ENCODE measurements at places on chromosomes 1 and 21.

DNA sequence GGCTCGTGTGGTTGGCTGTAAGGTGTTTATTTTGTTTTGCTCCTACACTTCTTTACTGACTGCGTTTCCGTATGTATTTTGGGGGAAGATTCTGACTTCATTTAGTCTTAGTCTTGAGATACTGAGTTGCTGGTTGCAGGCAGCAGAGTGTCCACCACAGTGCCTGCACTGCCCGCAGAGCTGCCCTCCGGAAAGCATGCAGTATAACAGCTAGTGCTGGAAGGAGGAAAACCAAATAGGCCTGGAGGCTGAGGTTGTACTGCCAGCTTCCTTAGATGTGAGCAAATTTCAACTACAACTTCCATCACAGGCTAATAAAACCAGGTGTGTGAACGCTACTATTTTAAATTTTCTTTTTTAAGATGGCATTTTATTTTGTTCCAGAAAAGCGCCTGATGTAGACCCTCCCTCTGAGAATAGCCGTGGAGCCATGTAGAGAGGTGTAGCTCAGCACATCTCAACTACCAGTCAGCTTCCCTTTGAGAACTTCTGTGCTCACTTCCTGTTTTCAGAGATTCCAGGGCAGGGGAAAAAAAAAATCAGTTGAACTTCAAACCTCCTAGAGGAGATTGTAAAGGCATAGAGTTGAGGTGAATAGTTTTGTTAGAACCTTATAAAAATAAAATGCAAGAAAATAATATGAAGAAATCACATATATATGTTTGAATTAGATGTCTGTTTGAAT is 17.6 kb downstream of the LMO4 start:
- no peaks in the 10 kb centered on the region for H3K4me1 ChIP-seq
- DNase-seq, result no peak
- peak overlapping the region; percentile 8 for H3K27ac ChIP-seq
- H3K27me3 ChIP-seq, result no peaks in the 10 kb centered on the region
- no peak overlapping the region for H3K4me3 ChIP-seq
- peaks cover 7% of the 10 kb centered on the region for H3K36me3 ChIP-seq

- no peaks in the 10 kb centered on the region for H3K4me1 ChIP-seq
- H3K4me3 ChIP-seq, result no peak overlapping the region
- DNase-seq, result no peak
Observed at GRCh38 chr1:92399076-92399475, 87.6 kb downstream of the GFI1 start.

DNA sequence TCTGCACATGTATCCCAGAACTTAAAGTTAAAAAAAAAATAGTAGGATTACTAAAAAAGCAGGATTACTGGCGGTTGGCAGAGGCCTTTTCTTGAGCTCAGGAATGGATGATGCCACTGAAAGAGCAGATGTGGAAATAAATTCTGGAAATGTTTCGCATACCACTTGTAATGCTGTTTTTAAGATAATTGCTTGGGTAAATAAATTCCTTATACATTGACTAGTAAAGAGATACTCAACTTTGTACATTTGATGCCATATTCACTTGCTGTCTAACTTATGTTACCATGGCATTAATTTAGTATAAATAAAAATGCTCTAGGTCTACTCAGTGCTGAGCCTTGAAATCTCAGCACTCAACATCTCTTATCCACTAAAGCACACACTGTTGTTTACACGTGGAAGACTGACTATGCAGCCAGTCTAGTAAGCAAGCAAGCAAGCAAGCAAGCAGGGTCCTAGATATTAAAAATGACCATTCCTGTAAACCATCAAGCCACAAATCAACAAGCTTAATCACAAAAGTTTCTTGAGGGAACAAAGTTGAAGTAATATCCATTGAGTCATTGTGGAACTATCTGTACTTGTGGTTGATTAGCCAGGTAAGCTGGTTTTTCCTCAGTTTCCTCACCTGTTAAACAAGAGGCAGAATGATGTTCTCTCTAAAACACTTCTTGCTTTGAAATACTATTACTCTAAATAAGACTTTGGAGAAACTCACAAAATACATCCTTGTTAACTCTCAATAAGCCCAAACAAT is 1.7 kb upstream of the RASAL2 start:
- no peaks in the 10 kb centered on the region for H3K36me3 ChIP-seq
- peaks cover 7% of the 10 kb centered on the region for H3K4me1 ChIP-seq
- no peak for DNase-seq
- H3K4me3 ChIP-seq, result peak overlapping the region; percentile 88

DNA sequence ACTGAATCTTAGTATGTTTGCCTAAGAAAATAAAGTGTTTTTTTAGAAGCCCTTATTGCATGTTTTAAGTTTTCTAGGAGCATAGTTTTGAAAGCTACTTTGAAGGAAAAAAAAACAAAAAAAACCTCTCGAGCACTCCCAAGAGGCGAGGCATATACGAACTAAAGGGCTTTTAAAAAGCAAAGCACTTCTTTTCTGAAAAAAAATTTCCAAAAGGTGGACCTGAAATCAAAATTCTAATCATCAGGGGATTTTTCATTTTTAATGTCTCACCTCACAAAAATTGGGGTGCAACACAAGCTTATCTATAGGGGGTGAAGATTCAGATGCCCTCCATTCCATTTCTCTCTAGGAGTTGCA is 594 bp downstream of the GLMN start:
- H3K36me3 ChIP-seq, result no peaks in the 10 kb centered on the region
- peak overlapping the region; percentile 98 for H3K27ac ChIP-seq
- H3K4me3 ChIP-seq, result peak overlapping the region; percentile 86
- DNase-seq, result no peak

GRCh38 chr1:8915446-8915845 is 30.2 kb upstream of the CA6 start:
- peaks cover 10% of the 10 kb centered on the region for H3K4me1 ChIP-seq
- no peaks in the 10 kb centered on the region for H3K27me3 ChIP-seq
- H3K4me3 ChIP-seq, result no peak overlapping the region
- DNase-seq, result no peak
- no peak overlapping the region for H3K27ac ChIP-seq
- H3K36me3 ChIP-seq, result no peaks in the 10 kb centered on the region

GRCh38 chr1:31348449-31348848 is 24.4 kb downstream of the FABP3 start:
- H3K4me3 ChIP-seq, result no peak overlapping the region
- peaks cover 2% of the 10 kb centered on the region for H3K36me3 ChIP-seq
- H3K4me1 ChIP-seq, result no peaks in the 10 kb centered on the region
- no peak for DNase-seq
- H3K27ac ChIP-seq, result no peak overlapping the region

DNA sequence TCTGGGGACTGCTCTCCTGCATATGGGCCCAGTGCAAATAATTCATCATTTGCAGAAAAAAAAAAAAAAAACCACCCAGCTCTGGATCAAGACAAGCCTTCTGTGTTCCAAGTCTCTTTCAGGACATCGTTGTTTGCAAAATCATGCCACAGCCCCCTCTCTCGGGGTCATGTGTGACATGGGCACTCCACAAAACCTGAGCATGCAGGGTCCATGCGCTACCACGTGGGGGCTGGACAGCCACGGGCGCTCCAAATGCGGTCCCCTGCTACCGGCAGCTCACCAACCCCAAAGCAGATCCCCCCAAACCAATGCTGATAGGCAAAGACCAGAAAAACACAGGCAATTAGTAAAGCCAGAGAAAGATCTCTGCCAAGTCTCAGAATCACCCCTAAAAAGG is 17.6 kb downstream of the NPHP4 start:
- no peaks in the 10 kb centered on the region for H3K36me3 ChIP-seq
- H3K4me1 ChIP-seq, result no peaks in the 10 kb centered on the region
- no peak for DNase-seq
- no peak overlapping the region for H3K4me3 ChIP-seq
- no peaks in the 10 kb centered on the region for H3K27me3 ChIP-seq

GRCh38 chr1:232384171-232384883 is 245.6 kb downstream of the SIPA1L2 start:
- no peak for DNase-seq
- H3K4me1 ChIP-seq, result peaks cover 9% of the 10 kb centered on the region
- no peak overlapping the region for H3K4me3 ChIP-seq
- H3K36me3 ChIP-seq, result no peaks in the 10 kb centered on the region

DNA sequence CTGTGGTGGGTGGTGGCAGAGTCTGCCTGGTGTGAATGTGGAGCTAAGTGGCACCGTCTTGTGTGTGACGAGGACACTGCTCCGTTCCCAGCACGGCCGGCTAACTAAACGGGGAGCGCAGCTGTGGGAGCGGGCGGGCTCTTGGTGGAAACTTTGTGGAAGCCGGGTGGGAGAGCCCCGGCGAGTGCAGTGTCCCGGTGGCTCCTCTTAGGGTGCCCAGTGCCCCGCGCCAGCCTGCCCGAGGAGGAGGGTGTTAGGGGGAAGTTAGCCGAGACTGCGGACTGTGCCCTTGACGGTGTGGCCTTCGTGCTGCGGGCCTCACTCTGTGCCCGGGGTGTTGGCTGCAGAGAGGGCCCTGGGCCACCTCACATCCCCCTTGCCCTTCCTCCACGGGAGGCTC is 9.9 kb downstream of the PEX10 start:
- H3K27me3 ChIP-seq, result no peaks in the 10 kb centered on the region
- H3K4me3 ChIP-seq, result no peak overlapping the region

- peak overlapping the region; percentile 90 for H3K27ac ChIP-seq
- no peaks in the 10 kb centered on the region for H3K36me3 ChIP-seq
- H3K4me3 ChIP-seq, result no peak overlapping the region
- no peak for DNase-seq
- H3K4me1 ChIP-seq, result peaks cover 12% of the 10 kb centered on the region
- no peaks in the 10 kb centered on the region for H3K27me3 ChIP-seq
Observed at GRCh38 chr1:54792686-54793282, 8.3 kb downstream of the TTC22 start.

DNA sequence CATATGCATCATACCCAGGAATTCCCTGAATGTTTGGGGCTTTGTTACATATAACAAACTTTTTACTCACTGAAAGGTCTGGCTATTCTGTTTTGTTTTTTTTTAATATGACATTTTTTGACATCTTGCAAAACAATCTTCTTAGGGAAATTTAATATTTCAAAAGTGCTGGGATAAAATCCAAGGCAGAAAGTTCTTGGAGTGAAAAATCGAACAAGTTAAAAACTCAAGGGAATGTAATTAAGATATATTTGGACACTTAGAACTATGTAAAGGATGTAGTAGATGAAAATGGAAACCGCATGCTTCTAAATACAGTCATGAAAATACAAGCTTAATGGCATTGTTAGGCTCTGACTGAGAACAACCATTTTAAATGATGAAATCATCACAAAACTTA is 8.6 kb downstream of the CHODL start:
- H3K27ac ChIP-seq, result no peak overlapping the region
- DNase-seq, result no peak
- H3K27me3 ChIP-seq, result no peaks in the 10 kb centered on the region
- H3K4me3 ChIP-seq, result no peak overlapping the region
- no peaks in the 10 kb centered on the region for H3K4me1 ChIP-seq

DNA sequence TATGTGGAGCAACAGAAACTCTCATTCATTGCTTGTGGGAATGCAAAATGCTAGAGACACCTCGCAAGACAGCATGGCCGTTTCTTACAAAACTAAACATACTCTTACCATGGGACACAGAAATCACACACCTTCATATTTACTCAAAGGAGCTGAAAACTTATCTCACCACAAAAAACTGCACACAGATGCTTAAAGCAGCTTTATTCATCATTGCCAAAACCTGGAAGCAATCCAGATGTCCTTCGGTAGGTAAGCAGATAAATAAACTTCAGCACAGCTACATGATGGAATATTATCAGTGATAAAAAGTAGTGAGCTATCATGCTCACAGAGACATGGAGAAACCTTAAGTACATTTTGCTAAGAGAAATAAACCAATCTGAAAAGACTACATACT is 124.3 kb downstream of the RERE start:
- no peaks in the 10 kb centered on the region for H3K36me3 ChIP-seq
- H3K27ac ChIP-seq, result no peak overlapping the region
- H3K4me3 ChIP-seq, result no peak overlapping the region
- no peaks in the 10 kb centered on the region for H3K27me3 ChIP-seq

GRCh38 chr1:20233866-20234265 is 47.5 kb upstream of the PLA2G2C start:
- no peaks in the 10 kb centered on the region for H3K4me1 ChIP-seq
- no peaks in the 10 kb centered on the region for H3K27me3 ChIP-seq
- no peaks in the 10 kb centered on the region for H3K36me3 ChIP-seq
- DNase-seq, result no peak

- no peak overlapping the region for H3K27ac ChIP-seq
- no peak for DNase-seq
- no peak overlapping the region for H3K4me3 ChIP-seq
- H3K36me3 ChIP-seq, result no peaks in the 10 kb centered on the region
- no peaks in the 10 kb centered on the region for H3K27me3 ChIP-seq
- no peaks in the 10 kb centered on the region for H3K4me1 ChIP-seq
Observed at GRCh38 chr21:37863842-37864241, 52.4 kb downstream of the KCNJ6 start.

DNA sequence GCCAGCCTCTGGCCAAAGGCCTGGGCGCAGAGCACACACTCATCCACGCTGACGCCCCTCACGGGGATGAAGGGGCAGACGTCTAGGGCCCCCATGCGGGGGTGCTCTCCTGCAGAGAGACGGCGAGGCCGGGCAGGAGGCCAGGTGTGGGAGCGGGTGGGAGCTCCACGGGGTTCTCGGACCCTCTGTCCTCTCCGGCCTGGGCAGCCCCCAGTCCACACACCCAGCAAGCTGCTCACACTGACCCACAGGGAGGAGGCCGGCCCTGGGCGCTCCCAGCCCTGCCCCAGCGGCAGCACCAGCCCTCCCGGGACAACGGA is 2.5 kb downstream of the FTCD start:
- H3K27me3 ChIP-seq, result no peaks in the 10 kb centered on the region
- H3K4me3 ChIP-seq, result no peak overlapping the region
- no peaks in the 10 kb centered on the region for H3K36me3 ChIP-seq
- no peak overlapping the region for H3K27ac ChIP-seq

DNA sequence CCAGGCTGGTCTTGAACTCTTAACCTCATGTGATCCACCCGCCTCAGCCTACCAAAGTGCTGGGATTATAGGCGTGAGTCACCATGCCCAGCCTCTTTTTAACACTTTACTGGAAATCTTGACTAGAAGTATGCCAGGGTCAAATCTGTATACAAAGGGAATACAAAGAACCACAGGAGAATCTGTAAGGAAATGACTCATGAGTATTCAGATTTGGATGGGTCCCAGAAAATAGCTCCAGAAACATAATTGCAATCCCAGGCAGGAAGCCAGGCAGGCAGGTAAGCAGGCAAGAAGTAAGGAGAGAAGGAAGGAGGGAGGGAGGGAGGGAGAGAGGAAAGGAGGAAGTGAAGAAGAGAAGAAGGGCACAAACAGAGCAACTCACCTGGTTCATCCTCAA is 22.8 kb upstream of the TIAM1 start:
- no peaks in the 10 kb centered on the region for H3K27me3 ChIP-seq
- peak overlapping the region; percentile 68 for H3K27ac ChIP-seq
- no peak for DNase-seq
- H3K4me1 ChIP-seq, result no peaks in the 10 kb centered on the region
- no peaks in the 10 kb centered on the region for H3K36me3 ChIP-seq

DNA sequence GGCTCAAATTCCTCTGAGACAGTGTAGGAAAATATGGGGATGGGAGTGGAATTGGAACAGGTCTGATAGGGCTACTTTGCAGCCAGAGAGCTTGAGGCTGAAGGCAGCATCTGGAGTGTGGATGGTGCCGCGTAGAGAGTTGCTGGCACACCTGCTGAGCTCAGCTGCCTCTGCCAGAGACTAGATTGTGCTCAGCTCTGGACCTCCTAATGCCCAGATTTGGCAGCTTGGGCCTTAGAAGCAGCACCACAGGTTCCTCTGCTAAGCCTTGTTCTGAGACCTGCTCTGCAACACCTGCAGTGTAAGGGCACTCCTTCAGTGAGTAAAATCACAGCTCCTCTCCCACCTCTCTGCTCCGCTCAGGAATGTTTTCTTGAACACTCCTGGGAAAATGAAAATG is 23.3 kb downstream of the ACOT11 start:
- no peaks in the 10 kb centered on the region for H3K27me3 ChIP-seq
- peaks cover 26% of the 10 kb centered on the region for H3K4me1 ChIP-seq
- peak overlapping the region; percentile 74 for H3K27ac ChIP-seq
- no peaks in the 10 kb centered on the region for H3K36me3 ChIP-seq
- H3K4me3 ChIP-seq, result no peak overlapping the region

GRCh38 chr1:204255966-204256365 is 42.2 kb upstream of the GOLT1A start:
- no peak overlapping the region for H3K27ac ChIP-seq
- no peak for DNase-seq
